Activated naive CD4-positive, alpha-beta T cell treated with anti-CD3 and anti-CD28 coated beads, Interleukin-2, amount 10 ng/mL, durations not matched to agents 7 days and 5 days (primary cell): ENCODE measurements at places on chromosomes 5 and 9.

DNA sequence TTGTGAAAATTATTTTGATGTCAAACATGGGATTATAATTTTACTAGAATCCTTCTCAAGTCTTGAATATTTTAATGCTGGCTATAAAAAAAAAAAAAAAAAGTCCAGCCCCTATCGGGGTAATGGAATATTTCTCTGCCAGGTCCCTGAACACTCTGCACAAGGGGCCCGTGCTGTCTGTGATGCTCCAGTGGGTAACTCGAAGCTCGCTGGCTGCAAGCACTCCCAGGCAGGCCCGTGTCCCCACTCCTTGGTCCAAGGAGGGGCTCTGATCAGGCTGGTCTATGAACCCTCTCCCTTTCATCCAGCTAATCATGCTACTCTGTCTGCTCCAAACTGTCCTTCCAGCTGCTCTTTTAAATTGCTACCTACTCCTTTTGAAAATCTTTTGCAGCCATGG, 180.8 kb downstream of the GAPVD1 start:
- DNase-seq = no peak

- DNase-seq = no peak
Measured at GRCh38 chr9:129138476-129139232, 27.4 kb downstream of the PTPA start.

- no peak for DNase-seq
Measured at GRCh38 chr9:116697362-116697761, 10.3 kb downstream of the TRIM32 start.

DNA sequence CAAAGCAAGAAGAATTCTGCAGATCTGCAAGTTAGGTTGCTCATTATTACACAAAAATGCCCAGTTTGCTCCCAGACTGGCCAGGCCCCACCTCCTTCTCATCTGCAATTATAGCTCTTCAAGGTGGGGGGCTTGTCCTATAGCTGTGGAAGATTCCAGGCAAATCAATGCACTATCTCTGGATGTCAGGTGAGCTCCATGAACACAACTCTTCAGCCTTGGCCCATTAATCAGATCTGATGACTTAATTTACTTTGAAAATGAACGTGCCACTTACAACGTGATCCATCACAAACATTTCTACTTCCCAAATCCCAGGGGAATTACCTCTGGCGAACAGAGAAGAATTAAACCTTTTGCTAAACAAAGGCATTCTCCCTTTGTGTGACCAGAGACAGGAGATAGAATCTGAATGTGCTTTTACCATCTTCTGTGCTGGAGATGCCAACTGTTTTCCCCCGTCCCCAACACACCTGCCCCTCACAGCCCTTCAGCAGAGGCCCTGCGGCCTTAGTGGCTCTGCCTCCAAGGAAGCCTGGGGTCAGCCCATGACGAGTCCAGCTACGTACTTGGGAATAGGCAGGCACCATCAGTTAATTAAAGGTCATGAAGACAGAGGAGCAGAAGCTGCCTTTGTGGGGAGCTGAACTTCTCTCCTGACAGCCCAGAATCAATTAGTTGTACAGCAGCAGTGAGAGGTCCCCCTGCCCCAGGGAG, 60.5 kb downstream of the SNX18 start:
- no peak for DNase-seq

GRCh38 chr5:132049559-132049958, 10.9 kb upstream of the IL3 start:
- DNase-seq = peak; percentile 14

GRCh38 chr9:129175825-129176633, 2.0 kb downstream of the IER5L start:
- DNase-seq = peak; percentile 73

DNA sequence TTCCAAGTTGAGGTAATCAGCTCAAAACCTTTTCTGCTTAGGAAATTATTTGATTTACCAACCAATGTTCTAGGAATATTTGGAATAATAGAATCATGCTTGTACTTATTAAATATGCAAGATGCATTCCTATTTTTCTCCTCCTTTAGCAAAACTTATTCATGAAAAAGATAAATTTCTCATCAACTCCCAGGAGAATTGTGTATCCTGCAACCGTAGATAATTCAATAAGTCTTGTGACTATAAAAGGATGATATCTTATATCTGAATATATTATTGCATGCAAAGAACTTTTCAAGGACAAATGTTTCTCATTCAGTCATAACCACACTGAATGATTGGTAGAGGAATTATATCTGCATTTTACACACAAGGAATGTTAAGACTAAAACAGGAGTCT, 84.9 kb upstream of the CCNG1 start:
- no peak for DNase-seq

DNA sequence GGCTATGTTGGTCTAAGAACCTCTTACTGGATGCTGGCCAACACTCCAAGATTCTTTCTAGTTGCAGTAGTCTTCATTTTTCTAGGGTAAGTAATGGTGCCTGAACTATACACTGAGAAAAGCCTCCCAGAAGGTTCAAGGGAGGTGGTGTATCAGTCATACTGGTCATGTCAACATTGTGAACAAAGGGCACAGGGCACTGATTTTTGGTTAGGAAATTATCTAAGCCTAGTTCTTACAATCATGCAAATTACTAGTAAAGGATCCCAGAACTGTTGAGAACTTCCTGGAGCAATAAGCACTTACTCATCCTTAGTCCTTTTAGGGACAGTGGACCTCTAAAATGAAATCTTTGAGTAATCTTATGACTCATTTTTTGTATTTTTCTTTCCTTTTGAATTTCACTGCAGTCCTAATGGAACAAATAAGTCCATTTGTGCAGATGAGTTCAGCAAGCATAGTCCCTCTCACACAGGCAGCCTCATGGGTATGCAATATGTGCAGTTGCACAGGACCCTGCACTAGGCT, 21.1 kb upstream of the CDC42SE2 start:
- no peak for DNase-seq

GRCh38 chr5:143453720-143454119, 50.2 kb upstream of the NR3C1 start:
- DNase-seq = no peak
